Caudate nucleus (tissue), 63 donors: ENCODE measurements at places on chromosomes 11 and 22.

- no peak for DNase-seq
Measured at GRCh38 chr11:96054870-96055705, 131.2 kb upstream of the MTMR2 start.

DNA sequence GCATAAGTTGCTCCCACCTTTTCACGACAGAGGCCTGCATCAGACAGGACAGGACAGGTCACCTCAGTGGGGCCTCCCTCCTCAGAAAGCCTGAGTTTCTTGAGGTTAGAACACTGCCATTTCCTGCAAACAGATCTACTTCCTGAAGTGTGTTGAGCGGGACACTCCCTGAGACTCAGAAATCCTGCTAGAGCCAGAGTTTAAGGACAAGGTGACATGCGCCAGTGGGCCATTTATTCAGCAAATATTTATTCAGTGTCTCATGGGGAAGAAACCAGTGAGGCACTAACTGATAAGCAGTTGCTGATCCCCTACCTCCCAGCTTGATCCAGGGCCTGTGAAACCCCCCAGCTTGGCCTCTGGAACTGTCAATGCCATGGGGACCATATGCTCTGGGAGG, 454.6 kb downstream of the SOX6 start:
- no peak for DNase-seq

DNA sequence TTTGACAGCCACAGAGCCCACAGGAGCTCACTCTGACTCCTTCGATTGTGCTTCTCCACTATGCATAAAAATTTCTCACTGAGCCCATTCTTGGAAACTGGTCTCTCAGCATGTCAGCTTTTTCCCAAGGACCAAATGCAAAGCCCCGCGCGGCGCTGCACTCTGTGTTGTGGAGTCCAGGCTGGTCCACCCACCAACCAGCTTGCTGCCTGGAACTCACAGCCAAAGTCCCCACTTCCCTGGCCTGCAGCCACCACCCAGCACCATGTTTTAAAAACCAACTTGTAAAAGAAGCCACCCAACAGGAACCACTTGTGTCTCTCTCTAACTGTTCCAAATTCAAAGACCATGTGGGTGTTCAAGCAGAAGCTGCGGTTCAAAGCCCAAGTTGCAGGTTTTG, 124.4 kb downstream of the SPATA19 start:
- no peak for DNase-seq

- DNase-seq: no peak
Measured at GRCh38 chr22:40512426-40513136, 123.9 kb downstream of the MRTFA start.

GRCh38 chr11:72413914-72414628, 20.3 kb downstream of the CLPB start:
- DNase-seq: peak; percentile 61

DNA sequence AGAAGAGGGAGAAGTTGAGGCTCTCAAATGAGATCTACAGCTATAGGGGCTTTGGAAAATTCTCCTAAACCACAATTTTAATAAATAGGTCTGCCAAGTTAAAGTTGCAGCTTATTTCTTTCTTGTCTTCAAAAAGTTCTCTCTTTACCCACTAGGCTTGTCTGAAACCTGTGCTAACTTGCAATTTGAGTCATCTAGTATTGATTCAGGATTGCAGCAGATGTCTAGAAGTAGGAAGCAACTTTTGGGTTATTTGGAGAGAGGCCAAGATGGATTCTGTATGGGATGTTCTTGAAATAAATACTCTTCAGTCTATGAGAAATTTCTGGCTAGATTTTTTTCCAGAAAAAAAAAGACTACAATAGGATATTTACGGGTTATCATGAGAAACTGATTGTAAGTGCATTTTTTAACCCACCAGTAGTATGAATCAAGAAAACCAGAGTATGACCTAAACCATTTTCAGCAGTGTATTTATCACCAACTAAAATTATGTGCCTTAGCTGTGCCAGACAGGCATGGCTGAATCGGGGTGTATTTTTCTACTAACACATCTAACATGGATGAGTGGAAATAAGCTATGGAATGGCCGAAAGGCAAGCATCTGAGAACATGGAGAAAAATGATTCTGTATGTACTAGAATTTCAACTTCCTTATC, 4.9 kb upstream of the RAB38 start:
- no peak for DNase-seq

GRCh38 chr22:30228509-30229359, 17.8 kb downstream of the LIF start:
- DNase-seq: no peak

DNA sequence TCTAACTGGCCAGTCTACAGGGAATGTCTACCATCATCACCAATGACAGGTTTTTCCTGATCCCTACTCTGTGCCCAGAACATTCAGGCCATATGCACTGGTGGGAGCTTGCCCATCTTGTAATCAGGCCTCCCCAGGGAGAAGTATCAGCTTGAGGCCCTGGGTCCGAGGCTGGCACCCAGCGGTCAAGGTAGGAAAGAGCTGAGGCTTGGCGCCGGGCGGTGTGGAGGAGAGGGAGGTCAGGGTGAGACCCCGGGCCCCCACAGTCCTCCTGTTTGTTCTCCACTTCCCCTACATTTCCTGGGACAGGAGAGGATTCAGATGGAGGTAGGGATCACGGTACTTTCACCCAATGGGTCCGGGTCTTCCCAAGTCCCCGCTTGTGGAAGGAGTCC, 15.5 kb downstream of the TSKU start:
- DNase-seq: no peak

GRCh38 chr11:101296896-101297295, 167.3 kb upstream of the PGR start:
- no peak for DNase-seq

GRCh38 chr22:39234472-39234787, 10.4 kb downstream of the PDGFB start:
- no peak for DNase-seq

DNA sequence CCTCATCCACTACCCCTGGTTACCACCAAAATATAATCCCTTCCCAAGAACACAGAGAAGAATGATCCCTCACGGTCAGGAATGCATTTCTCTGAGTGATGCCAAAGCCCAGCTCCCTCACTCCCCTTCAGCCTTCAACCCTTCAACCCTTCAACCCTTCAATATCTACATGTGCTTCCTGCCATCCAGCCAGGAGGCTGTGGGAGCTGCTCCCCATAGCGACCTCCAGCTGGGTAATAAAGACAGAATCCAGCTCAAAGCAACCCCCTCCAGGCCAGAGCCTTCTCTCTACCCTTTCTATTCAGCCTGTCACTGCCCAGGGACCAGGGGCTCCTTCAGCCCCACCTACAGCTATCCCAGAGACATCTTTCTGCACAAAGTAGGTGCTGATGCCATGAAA, 2.7 kb downstream of the ARHGAP1 start:
- DNase-seq: no peak

DNA sequence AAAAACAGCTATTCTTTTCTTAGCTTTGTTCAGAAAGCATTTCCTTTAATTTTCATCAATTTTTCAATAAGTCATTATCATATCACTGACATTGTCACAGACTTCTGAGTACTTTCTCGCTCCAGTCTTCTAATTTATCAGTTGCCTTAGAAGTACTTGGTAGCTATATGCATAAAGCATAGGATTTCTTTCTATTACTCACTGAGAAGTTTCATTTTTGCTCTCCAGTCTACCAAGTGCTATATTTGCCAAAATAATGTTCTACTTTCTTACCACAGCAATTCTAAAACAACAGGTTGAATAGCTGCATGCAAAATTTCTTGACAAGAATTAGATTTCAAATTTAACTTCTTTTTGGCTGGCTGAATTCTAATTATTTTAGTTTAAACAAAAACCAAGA, 116.3 kb downstream of the STK33 start:
- DNase-seq: no peak

DNA sequence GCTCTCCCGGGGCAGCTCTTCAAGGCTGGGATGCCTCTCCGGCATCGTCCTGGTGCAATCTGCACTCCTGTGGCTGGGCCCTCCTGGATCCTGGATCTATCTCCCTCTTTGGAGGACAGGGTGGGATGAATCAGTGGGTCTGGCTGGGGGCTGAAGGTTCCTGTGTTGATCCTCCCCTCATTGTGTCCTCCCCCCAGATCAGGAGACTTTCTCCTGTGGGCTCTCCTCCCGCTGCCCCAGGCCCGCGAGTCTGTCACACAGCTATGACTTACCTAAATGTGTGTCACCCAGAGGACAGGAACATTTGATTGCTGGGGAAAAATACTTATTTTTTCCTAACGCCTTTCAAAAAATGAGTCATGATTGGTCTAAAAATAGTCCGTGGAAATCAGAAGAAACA, 106.8 kb upstream of the NECTIN1 start:
- DNase-seq: no peak

GRCh38 chr11:38219636-38220035, 1621.6 kb upstream of the RAG2 start:
- DNase-seq: no peak

DNA sequence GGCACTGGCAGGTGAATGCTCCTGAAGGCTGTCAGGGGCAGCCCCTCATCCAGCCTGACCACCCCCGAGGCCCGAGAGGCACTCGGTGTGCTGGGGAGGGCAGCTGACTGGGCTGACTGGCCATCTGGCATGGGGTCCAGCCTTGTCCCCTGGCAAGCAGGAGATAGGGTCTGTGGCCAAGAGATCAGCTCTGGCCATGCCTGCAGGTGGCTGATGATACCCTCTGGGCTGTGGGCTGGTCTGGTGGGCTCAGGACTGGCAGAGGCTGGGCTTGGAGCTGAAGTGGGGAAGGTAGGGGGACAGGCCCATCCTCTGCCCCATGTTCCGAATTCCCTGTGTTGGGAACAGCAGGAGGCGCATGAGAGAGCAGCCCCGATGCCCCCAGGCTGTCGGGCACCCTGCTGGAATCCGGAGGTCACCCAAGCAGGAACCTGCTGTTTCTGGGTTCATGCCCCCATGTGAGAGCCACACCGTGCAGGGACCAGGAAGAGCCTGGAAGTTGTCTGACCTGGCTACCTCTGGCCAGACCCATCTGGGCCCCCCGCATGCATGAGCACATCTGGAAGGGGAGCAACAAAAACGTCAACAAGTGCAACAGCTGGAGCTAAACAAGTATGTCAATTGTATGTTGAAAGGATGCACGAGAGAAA, 527.0 kb downstream of the TBC1D22A start:
- no peak for DNase-seq

- DNase-seq: no peak
Measured at GRCh38 chr11:58659404-58659803, 36.9 kb downstream of the CNTF start.

- no peak for DNase-seq
Measured at GRCh38 chr11:117979481-117980211, 6.5 kb upstream of the IL10RA start.

DNA sequence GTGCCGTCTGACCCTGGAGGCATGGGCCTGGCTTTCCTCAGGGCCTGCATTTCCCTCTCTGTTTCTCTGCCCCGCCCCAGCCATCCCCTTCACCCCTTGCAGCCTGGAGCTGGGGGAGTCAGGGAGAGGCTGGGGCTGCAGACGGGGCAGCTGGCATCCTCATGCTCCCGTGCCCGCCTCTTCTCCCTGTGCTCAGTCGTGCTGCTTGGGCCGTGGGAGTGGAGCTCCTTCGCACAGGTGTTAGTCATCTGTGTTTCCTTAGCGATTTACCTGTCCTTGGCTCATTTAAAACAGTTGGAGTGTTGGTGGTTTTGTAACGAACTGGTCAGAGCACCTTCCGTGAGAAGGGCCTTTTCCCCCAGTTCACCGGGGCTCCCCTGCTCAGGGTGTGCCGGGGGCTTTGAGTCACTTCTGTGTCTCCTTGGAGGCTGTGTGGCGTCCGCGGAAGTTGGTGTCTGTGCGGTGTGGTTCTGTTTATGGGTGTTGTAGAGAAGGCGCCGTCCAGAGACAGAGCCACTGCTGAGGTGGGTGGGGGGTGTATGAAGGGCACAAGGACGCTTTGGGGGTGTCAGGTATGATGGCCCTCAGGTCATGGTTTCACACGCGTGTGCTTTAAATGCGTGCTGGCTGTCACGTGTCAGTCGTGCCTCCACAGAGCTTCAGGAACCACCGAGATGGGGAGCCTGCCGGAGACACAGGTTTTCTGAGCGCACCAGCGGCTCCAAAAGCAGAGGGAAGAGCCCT, 19.5 kb downstream of the BRSK2 start:
- DNase-seq: peak; percentile 31

GRCh38 chr11:33333816-33334215, 76.6 kb downstream of the HIPK3 start:
- no peak for DNase-seq

DNA sequence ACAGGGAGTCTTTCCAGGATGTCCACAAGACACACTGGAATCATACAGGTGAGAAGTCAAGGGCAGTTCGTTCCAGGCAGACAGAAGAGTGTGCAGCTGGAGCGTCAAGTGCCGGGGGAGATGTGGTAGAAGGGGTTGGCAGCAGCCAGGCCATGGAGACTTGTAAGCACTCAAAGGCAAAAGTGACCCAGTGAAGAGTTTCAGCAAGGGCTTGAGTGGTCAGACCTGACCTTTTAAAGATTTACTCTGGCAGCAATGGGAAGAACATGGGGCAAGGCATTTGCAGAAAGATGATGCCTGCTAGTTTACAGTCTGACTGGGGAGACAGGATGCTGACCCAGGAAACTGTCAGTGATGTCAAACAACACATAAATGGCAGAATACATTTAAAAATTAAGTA, 29.0 kb downstream of the P4HA3 start:
- no peak for DNase-seq

GRCh38 chr11:2090172-2091111, 48.7 kb downstream of the IGF2 start:
- DNase-seq: no peak

GRCh38 chr11:132821014-132821413, 711.3 kb downstream of the OPCML start:
- no peak for DNase-seq

DNA sequence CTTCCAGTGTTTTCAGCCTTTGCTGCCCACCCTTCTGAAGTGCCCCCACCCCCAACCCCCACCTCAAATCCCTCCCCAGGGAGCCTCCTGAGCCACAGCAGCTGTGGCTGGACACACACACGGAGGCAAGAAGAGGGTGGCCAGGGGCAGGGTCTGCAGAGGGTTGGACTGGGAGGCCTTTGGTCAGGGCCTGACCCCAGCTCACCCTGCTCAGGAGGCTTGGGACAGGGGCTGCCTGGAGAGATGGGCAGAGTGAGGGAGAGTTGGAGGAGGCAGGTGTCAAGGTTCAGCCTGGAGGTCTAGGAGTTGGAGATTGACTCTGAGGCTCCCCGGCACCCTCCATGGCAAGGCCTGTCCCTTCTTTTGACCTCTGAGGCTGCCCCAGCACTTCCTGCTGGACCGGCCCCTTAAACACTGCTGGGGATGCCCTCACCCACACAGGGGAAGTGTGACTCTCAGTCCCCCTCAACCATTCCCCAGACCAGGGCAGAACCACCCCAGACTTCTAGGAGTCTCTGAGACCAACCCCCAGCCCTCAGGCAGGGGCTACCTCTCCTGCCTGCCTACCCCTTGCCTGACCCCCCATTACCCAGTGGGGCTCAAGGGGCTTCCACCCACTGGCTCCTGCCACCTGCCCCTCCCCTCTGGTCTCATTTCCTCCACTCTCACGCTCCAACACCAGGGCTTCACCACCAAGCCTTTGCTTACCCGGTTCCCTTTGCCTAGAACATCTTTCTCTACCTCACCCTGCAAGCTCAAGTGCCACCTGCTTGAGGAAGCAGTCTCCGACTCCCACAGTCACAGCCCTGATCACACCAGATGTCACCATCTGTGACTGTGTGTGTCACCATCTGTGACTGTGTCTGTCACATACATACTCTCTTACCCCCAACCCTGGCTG, 8.6 kb downstream of the ARAP1 start:
- DNase-seq: no peak

- no peak for DNase-seq
Measured at GRCh38 chr11:73426219-73426850, 50.1 kb downstream of the RELT start.
